Karpas-422 (cell line): ENCODE measurements at places on chromosomes 5 and 9. TPM values are rescaled to one million over a fixed set of nuclear protein-coding genes. Genes with fewer than 3 reads are reported as not detected.

ZCCHC10 gene
- 4.7 and 23.7 TPM in 2 replicates for total RNA-seq

ARSI gene
- total RNA-seq, result not detected in 2 replicates

TMC1 gene
- not detected in 2 replicates for total RNA-seq

SLC46A2 gene
- total RNA-seq, result not detected in 2 replicates

TRPM6 gene
- total RNA-seq, result not detected in 2 replicates

FOXE1 gene
- not detected in 2 replicates for total RNA-seq

PCDH12 gene
- not detected in 2 replicates for total RNA-seq

NIPBL gene
- total RNA-seq, result 38.1 and 65.9 TPM in 2 replicates

TUBB4B gene
- 97.1 and 152 TPM in 2 replicates for total RNA-seq

KIF3A gene
- 17.6 and 23.1 TPM in 2 replicates for total RNA-seq

RNF183 gene
- total RNA-seq, result not detected in 2 replicates

SLC24A2 gene
- not detected in 2 replicates for total RNA-seq

RNF224 gene
- total RNA-seq, result 0.37 TPM in 1 of 2 replicates, not detected in the other

SLC34A3 gene
- not detected in 2 replicates for total RNA-seq

ANKRD34B gene
- total RNA-seq, result not detected in 2 replicates

GLDC gene
- total RNA-seq, result not detected in 2 replicates

EDIL3 gene
- not detected in 2 replicates for total RNA-seq

TAS2R1 gene
- total RNA-seq, result not detected in 2 replicates

PCDHA1 gene
- total RNA-seq, result not detected in 2 replicates

TAF1L gene
- total RNA-seq, result not detected in 2 replicates

ADGRV1 gene
- 0.04 TPM in 1 of 2 replicates, not detected in the other for total RNA-seq

IRX1 gene
- not detected in 2 replicates for total RNA-seq

BTNL3 gene
- not detected in 2 replicates for total RNA-seq

KIF24 gene
- 6.5 and 7.0 TPM in 2 replicates for total RNA-seq

MUSK gene
- not detected in 2 replicates for total RNA-seq

APC gene
- total RNA-seq, result 76.8 and 103 TPM in 2 replicates

DDX4 gene
- not detected in 2 replicates for total RNA-seq

PMPCA gene
- total RNA-seq, result 20.9 and 55.8 TPM in 2 replicates

ISL1 gene
- not detected in 2 replicates for total RNA-seq

HTR1A gene
- not detected in 2 replicates for total RNA-seq

CDH18 gene
- not detected in 2 replicates for total RNA-seq

MYMK gene
- total RNA-seq, result not detected in 2 replicates

FAM81B gene
- not detected in 2 replicates for total RNA-seq

SAXO1 gene
- total RNA-seq, result not detected in 2 replicates

SLCO6A1 gene
- not detected in 2 replicates for total RNA-seq

KCNMB1 gene
- not detected in 2 replicates for total RNA-seq

FCN2 gene
- not detected in 2 replicates for total RNA-seq

C1QTNF3 gene
- total RNA-seq, result 12.9 and 20.5 TPM in 2 replicates

NUTM2F gene
- not detected in 2 replicates for total RNA-seq

CDO1 gene
- not detected in 2 replicates for total RNA-seq

CDC20B gene
- total RNA-seq, result not detected in 2 replicates
